ENCODE measurements at places on chromosomes 3 and 15.

- DNase-seq, result no peak
Measured at GRCh38 chr15:72050700-72051099, 67.2 kb downstream of the MYO9A start.

GRCh38 chr3:196124608-196125007 lies 42.7 kb upstream of the TFRC start:
- DNase-seq, result no peak

DNA sequence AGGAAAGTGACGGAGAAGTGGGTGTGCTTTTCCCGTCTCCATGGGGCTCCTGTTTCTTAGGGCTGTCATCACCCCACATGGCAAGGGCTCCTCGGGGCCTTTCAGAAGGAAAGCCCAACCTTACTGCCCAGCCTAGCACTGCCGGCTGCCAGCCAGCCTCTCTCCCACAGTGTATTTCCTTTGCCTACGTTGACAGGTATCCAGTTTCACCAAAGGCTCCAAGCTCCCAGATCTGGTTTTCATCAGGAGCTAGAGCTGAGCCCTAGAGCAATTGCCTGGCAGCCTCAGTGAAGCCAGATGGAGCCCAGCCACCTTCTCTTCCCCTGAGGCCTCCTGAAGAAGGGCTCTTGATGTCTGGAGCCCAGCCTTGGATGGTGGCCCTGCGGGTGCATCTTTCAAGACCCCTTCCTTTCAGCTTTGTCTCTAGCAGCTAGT lies 20.2 kb downstream of the CRABP1 start:
- DNase-seq, result no peak

DNA sequence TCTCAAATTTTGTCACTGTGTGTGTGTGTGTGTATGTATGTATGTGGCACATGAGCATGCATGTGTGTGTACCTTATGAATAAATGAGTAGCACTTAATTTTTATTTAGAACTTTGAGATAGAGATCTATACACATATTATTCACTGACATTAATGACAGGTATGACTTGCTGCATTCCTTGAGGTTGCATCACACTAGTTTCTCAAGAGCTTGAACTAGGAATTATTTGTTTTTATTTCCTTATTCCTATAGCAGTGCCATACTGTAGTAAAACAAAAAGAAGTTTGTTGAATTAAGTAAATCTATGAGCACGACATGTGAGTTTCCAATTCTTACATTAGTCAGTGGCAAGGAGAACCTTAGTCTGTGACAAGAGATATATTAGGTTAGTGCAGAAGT lies 943.9 kb downstream of the ROBO1 start:
- DNase-seq, result no peak

DNA sequence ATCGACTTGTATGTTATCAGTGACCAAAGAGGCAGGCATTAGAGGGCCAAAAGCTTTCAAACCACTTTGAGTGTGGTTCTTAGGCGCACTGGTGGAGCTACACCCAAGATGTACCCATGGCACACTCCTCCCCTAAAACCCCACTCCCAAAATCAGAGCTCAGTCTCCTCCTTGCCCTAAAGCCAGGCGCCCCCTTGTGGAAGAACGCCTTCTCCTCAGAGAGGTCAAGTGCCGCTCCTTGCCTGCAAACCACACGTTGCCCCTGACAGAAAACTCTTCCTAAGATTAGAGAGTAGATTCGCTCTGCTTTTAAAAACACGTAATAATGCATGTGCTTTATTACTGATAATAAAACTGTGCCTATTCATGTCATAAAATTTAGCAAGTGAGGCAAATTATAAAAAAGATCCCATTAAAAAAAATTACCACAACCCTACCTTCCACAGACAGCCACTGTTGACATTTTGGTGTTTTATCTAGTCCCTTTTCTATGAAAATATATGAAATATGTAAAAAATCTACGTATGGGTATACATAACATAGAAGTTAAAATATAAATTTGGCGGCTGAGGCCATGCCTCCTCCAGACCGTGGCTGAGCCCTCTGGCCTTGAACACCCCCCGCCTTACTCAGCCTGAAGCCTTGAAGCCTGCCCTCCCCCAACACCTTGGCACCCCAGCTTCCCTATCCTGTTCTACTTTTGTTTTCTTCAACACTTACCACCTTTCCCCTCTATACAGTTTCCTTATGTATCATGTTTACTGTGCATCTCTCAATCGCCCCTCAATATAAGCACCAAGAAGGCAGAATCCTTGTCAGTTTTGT lies 33.5 kb downstream of the BCL2L10 start:
- peak; percentile 80 for DNase-seq

GRCh38 chr15:69311319-69311721 lies 12.6 kb downstream of the PAQR5 start:
- no peak for DNase-seq

GRCh38 chr3:177448987-177449359 lies 251.7 kb upstream of the TBL1XR1 start:
- DNase-seq, result no peak

GRCh38 chr3:151346292-151346691 lies 16.9 kb upstream of the P2RY13 start:
- DNase-seq, result no peak

- no peak for DNase-seq
Measured at GRCh38 chr3:150682279-150682678, 21.4 kb downstream of the ERICH6 start.

- DNase-seq, result no peak
Measured at GRCh38 chr3:135272026-135272669, 477.1 kb downstream of the EPHB1 start.

DNA sequence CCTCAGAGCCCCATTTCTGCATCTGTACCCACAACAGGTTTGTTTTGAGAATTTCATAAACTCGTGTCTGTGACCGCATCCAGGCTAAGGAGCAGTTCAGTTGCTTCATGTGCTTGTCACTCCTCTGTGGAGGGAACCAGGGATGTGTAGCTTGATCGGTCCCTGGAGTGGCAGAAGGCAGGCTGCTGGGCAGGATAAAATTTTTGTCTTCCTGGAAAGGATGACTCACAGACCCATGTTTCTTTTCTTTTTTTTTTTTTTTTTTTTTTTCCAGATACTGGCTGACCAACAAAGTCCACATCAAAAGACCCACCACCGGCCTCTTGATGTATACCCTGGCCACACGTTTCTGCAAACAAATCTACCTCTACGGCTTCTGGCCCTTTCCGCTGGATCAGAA lies 70.1 kb downstream of the ST8SIA2 start:
- no peak for DNase-seq

GRCh38 chr3:39638301-39638700 lies 170.8 kb downstream of the MOBP start:
- DNase-seq, result no peak

DNA sequence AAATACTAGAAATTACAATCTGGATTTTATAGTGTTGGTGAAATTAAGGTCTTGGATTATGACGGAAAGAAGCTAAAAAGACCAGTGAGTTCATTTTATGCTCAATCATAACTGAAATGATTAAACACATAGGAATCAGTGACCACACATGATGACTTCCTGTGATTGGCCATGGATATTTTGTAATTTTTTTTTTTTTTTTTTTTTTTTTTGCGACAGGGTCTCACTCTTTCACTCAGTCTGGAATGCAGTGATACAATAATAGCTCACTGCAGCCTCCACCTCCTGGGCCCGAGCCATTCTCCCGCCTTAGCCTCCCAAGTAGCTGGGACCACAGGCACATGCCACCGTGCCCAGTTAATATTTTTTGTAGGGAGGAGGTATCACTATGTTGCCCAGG lies 47.4 kb downstream of the PAQR5 start:
- DNase-seq, result no peak

DNA sequence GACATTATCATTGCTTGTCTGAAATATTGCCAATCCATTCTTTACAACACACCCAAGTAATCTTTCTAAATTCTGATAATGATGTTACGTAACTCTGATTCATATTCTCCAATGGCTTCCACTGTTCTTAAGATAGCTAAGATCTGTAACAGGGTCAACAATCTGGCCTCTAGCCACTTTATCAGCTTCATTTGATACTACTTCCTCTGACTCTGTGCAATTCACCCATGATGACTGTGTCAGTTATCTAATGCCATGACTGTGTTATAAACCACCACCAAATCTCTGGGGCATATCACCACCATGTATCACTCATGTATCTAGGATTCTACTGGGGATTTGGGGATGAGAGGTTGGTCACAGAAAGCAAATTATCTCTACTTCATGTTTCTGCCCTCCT lies 44.0 kb downstream of the CD200 start:
- no peak for DNase-seq

- no peak for DNase-seq
Measured at GRCh38 chr3:117407317-117407716, 697.7 kb downstream of the TUSC7 start.

GRCh38 chr15:74420193-74420905 lies 13.4 kb downstream of the SEMA7A start:
- DNase-seq, result peak; percentile 92

- no peak for DNase-seq
Measured at GRCh38 chr3:197362081-197362480, 63.7 kb upstream of the DLG1 start.

DNA sequence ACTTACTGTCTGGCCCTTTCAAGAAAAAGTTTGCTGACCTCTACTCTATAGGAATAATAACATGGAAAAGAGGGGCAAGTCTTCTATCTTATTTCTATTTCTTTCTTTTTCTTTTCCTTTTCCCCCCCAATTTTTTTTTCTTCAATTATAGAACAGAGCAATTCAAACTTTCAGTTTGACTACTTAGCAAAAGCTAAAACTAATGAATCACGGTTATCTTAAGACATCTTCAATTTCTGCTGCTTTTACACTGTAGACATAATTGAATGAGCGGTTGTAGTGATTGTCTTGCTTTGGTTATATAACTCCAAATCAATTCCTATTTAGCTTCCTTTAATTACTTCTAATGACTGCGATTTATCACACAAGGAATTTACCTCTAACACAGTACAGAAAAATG lies 74.3 kb upstream of the P2RY1 start:
- DNase-seq, result no peak

GRCh38 chr3:25906132-25906906 lies 116.4 kb downstream of the OXSM start:
- DNase-seq, result no peak

DNA sequence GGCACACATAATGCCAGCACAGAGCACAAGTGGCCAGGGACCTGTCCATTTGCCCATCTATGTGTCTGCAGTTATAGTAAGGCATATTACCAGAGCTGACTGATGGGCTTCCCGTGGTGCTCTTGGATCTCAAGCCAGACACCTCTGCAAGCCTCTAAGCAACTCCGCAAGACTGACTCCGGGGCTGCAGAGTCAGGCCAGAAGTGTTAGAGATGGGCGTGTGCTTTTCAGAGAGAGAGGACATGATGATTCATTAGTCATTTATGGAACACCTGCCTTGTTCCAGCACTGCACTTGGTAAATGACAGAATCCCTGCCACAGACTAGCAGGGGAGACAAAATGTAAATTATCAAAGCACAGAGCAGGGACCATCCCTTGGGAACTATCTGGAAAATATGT lies 559.0 kb downstream of the PDCD6IP start:
- DNase-seq, result no peak

DNA sequence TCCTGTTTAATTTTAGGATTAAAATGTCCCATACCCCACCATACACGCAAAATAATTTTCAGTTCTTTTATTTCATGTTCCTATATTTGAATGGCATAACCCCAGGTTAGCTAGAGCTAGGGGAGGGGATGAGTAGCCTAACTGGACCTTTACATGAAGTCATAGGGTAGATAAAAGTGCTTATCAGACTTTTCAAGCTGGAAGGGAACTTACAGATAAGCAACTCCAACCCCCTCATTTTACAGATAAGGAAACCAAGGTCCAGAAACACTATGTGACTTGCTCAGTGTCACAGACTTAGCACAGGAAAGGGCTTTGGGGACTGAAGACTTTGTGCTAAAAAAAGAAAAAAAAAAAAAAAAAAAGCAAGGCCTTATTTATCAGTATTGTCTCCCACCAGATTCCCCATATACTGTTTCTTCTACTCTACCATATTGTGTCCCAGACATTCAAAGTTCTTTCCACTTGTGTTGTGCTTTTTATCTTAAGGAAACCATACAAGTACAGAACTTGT lies 10.6 kb upstream of the TNIK start:
- peak; percentile 26 for DNase-seq

GRCh38 chr3:33989229-33989628 lies 190.8 kb downstream of the PDCD6IP start:
- no peak for DNase-seq

DNA sequence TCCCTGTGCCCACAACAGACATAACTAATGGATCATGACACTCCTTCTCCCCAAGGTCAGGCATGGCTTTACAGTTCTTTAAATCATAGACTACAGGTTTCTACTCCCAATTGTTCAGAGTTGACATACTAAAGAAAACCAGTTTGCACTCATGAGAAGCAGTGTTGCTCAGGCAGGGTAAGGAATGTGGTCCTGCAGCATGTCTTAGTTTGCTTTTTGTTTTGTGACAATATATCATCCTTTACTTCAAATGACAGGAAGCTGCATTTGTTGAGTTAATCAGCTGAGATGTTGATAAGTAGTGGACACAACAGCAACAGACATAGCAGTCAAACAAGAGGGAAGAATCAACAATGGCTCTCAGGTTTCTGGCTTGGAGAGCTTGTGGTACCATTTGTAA lies 267.5 kb downstream of the SLCO3A1 start:
- no peak for DNase-seq

GRCh38 chr3:146449613-146450012 lies 19.7 kb downstream of the PLSCR2 start:
- no peak for DNase-seq

DNA sequence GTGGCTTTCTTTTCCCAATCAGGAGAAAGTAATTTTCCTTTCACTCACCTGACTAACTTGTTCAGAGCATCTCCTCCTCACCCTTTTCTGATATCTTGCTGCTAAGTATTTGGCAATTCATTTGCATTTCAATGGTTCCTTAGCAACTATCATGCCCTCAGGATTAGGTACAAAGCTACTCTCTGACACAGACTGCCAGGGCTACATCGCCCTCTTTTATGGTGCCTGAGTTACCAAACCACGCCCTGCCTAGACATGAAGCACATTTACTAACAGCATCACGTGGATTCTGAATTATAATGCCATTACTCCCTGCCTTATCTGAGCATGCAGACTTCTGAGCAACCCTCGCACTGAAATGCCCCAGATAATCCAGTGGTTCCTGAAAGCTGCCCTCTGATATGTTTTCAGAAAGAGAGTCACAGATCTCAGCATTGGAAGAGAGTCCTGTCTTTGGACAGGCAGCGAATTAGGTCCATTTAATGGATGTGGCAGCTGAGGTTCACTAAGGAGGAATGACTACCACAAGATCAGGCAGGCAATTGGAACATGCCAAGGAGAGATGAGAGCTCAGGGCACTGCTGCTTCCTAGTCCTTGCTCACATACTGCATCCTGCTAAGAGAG lies 14.5 kb downstream of the EPHB1 start:
- DNase-seq, result no peak

- DNase-seq, result peak; percentile 48
Measured at GRCh38 chr15:73704869-73705645, 20.9 kb downstream of the CD276 start.

DNA sequence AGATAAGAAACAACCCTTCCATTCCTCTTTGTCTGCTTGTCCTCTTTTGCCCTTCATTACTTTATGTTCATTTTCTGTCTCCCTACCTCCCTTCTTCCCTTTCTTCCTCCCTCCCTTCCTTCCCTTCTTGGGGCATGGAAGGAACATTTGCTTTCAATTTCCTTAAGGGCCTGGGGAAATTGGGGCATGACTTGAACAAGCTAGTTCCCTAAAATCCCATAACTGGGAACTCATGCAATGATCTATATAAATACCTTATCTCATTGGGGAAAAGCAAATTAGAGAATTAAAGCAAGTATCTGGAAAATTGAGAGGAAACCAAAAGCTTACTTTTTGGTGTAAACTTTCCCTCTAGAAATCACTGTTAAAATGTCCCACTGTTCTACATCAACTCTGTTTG lies 35.7 kb downstream of the BOC start:
- no peak for DNase-seq

All from hematopoietic multipotent progenitor cell treated with erythropoietin and hydrocortisone succinate and interleukin-3 and kit ligand, for 17 days (in vitro differentiated cells).